Astrocyte (in vitro differentiated cells and primary cell): ENCODE measurements at places on chromosomes 7 and 10.

GRCh38 chr7:129262324-129262723 is 37.5 kb downstream of the AHCYL2 start:
- no peak overlapping the region for H3K4me3 ChIP-seq
- peak; percentile 38 for DNase-seq
- H3K4me1 ChIP-seq: no peaks in the 10 kb centered on the region
- H3K36me3 ChIP-seq: no peaks in the 10 kb centered on the region

GRCh38 chr10:30027057-30028005 is 32.1 kb downstream of the JCAD start:
- H3K27me3 ChIP-seq: no peaks in the 10 kb centered on the region
- H3K36me3 ChIP-seq: peaks cover 3% of the 10 kb centered on the region
- H3K27ac ChIP-seq: no peak overlapping the region
- H3K4me1 ChIP-seq: peaks cover 3% of the 10 kb centered on the region
- H3K4me3 ChIP-seq: no peak overlapping the region

- DNase-seq: no peak
- no peak overlapping the region for H3K27ac ChIP-seq
- H3K27me3 ChIP-seq: no peaks in the 10 kb centered on the region
- no peaks in the 10 kb centered on the region for H3K36me3 ChIP-seq
- no peaks in the 10 kb centered on the region for H3K4me1 ChIP-seq
These were observed 308.6 kb downstream of the ARL4A start for GRCh38 chr7:12995912-12996469.

DNA sequence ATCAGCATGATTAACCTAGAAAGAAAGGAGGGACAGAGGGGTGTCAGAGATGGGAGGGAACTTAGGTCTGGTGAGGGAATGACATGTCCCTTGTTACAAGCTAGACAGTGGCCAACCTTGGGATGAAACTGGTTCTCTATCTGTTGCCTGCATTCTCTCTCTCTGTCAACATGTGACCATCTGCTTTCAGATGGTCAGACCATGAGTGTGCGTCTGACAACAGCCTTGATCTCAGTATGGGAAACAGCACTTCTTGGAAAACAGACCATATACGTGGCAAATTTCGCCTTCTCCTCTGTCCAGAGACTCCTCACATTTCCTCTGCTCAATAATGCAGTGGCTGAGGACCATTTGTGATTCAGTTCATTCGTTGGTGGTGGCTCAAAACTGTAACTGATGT is 845.9 kb downstream of the TYW1 start:
- no peak overlapping the region for H3K27ac ChIP-seq
- no peak overlapping the region for H3K4me3 ChIP-seq
- DNase-seq: no peak
- H3K27me3 ChIP-seq: no peaks in the 10 kb centered on the region

GRCh38 chr10:103836861-103837260 is 18.5 kb downstream of the SH3PXD2A start:
- no peak for DNase-seq
- H3K36me3 ChIP-seq: no peaks in the 10 kb centered on the region
- H3K4me1 ChIP-seq: no peaks in the 10 kb centered on the region
- no peaks in the 10 kb centered on the region for H3K27me3 ChIP-seq

GRCh38 chr10:119689016-119689580 is 36.8 kb upstream of the INPP5F start:
- peaks cover 21% of the 10 kb centered on the region for H3K4me1 ChIP-seq
- no peaks in the 10 kb centered on the region for H3K36me3 ChIP-seq
- H3K4me3 ChIP-seq: no peak overlapping the region
- no peak for DNase-seq
- no peaks in the 10 kb centered on the region for H3K27me3 ChIP-seq

- no peak overlapping the region for H3K27ac ChIP-seq
- DNase-seq: no peak
These were observed 52.4 kb upstream of the EEPD1 start for GRCh38 chr7:36100634-36101033.

DNA sequence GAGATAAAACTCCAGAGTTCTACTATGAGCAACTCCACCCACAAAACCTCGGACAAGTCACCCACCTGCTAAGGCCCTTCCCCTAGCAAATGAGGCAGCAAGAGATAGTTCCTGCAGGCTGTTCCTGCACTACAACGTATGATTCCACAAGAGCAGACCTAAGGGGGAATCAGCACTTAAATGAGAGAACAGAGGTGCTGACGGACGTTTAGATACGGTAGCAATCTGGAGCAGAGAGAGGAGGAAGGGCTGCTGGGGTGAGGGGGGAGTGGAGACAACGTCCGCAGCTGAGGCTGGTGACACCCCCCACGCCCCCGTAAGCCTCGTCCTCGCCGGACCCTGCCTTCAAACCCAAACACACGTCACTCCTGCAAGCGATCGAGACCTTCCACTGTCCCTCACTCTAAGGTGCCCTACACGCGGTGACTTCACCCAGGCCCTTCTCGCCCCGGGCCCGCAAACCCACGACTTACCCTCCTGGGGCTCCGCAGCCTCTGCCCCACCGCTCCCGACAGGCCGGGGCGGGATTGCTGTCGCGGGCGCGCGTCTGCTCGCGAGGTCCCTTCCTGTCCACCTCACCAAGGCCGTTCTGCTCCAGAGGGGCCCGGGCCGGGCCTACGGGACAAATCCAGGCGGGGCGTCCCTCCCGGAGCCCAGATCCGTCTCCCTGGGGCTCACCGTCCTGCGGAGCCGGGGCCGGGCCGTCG is 635 bp downstream of the ZNF12 start:
- no peaks in the 10 kb centered on the region for H3K27me3 ChIP-seq
- H3K4me1 ChIP-seq: peaks cover 7% of the 10 kb centered on the region
- peak overlapping the region; percentile 90 for H3K27ac ChIP-seq
- peak; percentile 18 for DNase-seq

DNA sequence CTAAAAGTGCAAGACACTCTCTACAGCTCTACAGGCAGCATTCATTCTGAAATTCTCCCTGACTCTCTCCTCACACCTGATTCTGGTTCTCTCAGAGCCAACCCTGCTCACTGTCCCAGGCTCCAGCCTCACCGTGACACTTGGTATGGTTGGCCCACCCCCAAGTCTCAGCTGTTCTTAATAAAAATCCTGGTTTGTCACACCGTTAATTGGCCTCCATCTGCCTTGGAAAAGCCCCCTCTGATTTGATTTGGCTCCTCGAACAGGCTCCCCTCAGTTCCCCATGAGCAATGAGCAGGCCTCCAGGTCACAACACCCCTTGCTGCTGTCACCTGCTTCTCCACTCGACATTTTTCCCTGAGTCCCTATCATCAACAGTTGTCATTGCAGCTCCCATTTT is 507.3 kb upstream of the AUTS2 start:
- H3K27ac ChIP-seq: no peak overlapping the region
- H3K36me3 ChIP-seq: no peaks in the 10 kb centered on the region
- no peak overlapping the region for H3K4me3 ChIP-seq
- H3K4me1 ChIP-seq: peaks cover 4% of the 10 kb centered on the region
- no peaks in the 10 kb centered on the region for H3K27me3 ChIP-seq

- H3K27me3 ChIP-seq: no peaks in the 10 kb centered on the region
- no peaks in the 10 kb centered on the region for H3K36me3 ChIP-seq
- peak; percentile 32 for DNase-seq
- H3K4me1 ChIP-seq: peaks cover 4% of the 10 kb centered on the region
- H3K4me3 ChIP-seq: no peak overlapping the region
These were observed 116.5 kb downstream of the ATXN7L1 start for GRCh38 chr7:105759670-105760550.

DNA sequence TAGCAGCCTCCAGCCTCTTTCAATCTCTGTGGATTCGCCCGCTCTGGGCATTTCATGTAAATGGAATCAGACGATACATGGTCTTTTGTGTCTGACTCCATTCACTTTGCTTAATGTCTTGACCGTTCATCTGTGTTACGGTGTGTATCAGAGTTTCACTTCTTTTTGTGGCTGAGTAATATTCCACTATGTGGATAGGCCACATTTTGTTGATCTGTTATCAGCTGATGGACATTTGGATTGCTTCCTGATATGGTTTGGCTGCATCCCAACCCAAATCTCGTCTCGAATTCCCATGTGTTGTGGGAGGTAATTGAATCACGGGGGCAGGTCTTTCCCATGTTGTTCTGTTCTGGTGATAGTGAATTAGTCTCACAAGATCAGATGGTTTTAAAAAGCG is 109.0 kb downstream of the LHPP start:
- H3K4me1 ChIP-seq: no peaks in the 10 kb centered on the region
- H3K36me3 ChIP-seq: no peaks in the 10 kb centered on the region
- DNase-seq: no peak
- peaks cover 4% of the 10 kb centered on the region for H3K27me3 ChIP-seq
- no peak overlapping the region for H3K27ac ChIP-seq

GRCh38 chr7:68977385-68978055 is 620.8 kb upstream of the AUTS2 start:
- no peaks in the 10 kb centered on the region for H3K36me3 ChIP-seq
- no peak overlapping the region for H3K4me3 ChIP-seq
- no peak overlapping the region for H3K27ac ChIP-seq
- no peak for DNase-seq
- H3K27me3 ChIP-seq: no peaks in the 10 kb centered on the region
- peaks cover 15% of the 10 kb centered on the region for H3K4me1 ChIP-seq

- H3K27ac ChIP-seq: no peak overlapping the region
- H3K4me1 ChIP-seq: no peaks in the 10 kb centered on the region
- no peaks in the 10 kb centered on the region for H3K27me3 ChIP-seq
- peak; percentile 13 for DNase-seq
These were observed 66.4 kb downstream of the EXOC6 start for GRCh38 chr10:92914478-92915325.

- H3K27me3 ChIP-seq: no peaks in the 10 kb centered on the region
- no peak overlapping the region for H3K4me3 ChIP-seq
- DNase-seq: no peak
These were observed 70.2 kb downstream of the PIP4K2A start for GRCh38 chr10:22644222-22644621.

GRCh38 chr10:13310518-13311176 is 10.8 kb upstream of the PHYH start:
- H3K4me3 ChIP-seq: no peak overlapping the region
- H3K27me3 ChIP-seq: no peaks in the 10 kb centered on the region
- no peak overlapping the region for H3K27ac ChIP-seq
